ENCODE measurements at places on chromosomes 6 and 20.

GRCh38 chr20:57395111-57395966, 4.1 kb downstream of the RBM38 start:
- DNase-seq = no peak

DNA sequence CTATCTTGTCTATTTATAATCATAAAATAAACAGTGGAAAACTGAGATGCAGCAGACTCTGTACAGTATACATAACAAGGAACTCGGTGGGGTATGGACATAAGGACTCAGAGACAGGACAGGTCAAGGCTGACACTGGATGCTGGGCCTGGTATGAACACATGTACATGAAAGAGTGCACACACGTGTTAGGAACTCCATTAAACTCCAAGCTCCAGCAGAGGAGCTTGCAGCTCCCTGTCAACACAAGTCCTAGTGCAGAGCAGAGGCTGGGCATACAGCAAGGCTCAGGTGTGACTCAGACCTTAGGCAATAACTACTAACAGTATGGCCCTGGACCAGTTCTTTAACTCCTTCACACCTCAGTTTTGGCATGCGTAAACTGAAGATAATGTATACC, 17.1 kb downstream of the NAPB start:
- DNase-seq = no peak

GRCh38 chr20:62918831-62919230, 7.5 kb downstream of the DIDO1 start:
- DNase-seq = no peak

DNA sequence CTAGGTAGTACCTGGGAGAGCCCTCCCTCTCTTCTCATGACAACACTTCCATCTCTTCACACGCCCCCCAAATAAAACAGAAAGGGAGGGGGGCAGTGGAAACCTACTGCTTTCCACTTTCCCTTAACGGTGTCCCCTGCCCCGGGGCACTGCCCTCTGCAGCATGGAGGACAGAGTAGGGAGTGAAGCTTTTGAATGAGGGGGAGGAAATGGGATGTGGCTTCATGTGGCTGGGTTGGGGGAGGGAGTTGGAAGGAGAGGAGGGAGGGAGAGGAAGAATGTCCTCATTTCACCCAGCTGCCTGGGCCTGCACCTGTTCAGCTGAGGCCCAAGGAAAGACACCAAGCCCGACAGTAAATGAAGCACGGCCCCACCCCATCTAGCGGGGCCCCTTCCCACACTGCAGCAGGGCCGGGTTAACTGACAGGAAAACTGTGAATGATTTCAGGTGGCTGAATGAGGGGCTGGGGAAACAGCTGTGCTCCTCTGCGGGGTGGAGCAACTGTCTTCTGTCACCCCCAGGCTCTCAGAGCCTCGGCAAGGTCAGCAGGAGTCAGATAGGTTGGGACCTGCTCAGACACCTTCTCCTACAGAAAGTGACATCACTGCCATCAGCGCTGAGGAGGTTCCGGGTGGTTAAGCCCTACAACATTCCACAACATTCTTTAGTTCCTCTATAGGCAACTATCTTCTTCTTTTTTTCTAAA, 40.0 kb upstream of the TAF8 start:
- no peak for DNase-seq

- no peak for DNase-seq
These were observed 34.5 kb upstream of the CST7 start for GRCh38 chr20:24914388-24915241.

DNA sequence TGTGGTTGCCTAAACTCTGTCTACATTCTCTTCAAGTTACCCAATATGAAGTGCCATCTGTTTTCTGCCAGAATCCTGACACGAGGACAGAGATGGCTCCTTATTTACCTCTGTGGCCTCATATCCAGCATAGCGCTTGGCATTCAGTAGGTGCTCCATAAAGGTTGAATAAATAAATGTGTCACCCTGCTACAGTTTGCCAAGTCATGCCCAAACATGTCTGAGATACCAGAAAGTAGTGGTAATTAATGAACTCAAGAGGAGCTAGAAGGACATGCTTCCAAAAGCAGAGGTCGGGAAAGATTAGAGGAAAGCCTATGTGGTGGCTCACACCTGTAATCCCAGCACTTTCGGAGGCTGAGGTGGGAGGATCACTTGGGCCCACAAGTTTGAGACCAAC, 30.9 kb upstream of the E2F3 start:
- no peak for DNase-seq

DNA sequence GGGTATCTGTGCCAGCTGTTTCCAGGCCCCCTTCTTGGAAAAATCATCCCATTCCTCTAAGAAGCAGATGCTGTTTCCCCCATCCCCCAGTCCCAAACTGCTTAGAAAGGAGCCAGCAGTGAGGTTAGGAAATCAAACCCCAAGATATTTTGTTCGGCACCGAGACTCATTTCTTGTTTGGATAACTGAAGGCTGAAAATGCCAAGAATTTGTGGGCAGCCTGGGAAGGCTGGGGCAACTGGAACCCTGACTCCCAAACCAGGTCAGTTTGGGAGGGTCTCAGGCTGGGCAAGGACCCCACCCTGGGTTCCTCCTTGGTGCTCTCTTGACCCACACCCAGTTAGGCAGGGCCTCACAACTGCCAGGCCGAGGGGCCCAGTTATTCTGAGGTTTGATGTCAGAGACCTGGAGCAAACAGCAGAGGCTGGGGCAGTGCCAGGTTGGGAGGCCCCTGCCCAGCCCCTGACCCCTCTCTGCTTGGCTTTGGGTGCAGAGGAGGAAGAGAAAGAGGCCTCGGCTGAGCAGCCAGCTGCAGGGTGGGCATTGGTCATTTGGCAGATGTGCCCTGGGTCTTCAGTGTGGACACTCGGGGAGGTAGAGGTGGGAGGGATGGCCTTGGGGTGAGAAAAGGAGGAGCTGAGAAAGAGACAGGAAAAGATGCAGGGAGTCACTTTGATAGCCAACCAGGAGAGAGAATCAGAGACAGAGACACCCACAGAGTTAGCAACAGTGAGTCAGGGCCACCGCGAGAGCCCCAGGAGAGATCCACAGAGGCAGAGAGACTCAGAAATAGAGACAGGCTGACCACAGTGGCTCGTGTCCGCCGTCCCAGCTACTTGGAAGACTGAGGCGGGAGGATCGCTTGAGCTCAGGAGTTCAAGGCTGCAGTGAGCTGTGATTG, 5.0 kb downstream of the ANGPT4 start:
- no peak for DNase-seq

- no peak for DNase-seq
These were observed 18.7 kb upstream of the PXDC1 start for GRCh38 chr6:3770023-3770720.

DNA sequence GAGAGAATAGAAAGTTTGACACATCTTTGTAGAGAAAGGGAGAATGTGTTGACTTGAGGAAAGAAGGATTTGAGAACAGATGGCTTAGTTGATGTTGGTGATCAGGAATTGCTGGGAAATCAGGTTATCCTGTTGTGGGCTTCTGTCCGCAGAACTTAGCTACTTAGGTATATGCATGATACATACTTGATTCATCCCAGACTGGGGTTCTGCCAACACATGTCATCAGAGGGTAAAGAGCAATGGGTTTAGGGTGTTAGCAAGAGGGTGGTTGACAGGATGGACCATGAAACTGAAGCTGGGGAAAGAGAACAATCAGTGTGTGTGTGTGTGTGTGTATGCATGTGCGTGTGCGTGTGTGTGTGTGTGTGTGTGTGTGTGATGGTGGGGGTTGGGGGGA, 50.6 kb upstream of the NELFCD start:
- no peak for DNase-seq

- no peak for DNase-seq
These were observed 13.7 kb downstream of the C20orf96 start for GRCh38 chr20:276620-277495.

GRCh38 chr6:155706341-155706740, 250.7 kb upstream of the NOX3 start:
- no peak for DNase-seq

DNA sequence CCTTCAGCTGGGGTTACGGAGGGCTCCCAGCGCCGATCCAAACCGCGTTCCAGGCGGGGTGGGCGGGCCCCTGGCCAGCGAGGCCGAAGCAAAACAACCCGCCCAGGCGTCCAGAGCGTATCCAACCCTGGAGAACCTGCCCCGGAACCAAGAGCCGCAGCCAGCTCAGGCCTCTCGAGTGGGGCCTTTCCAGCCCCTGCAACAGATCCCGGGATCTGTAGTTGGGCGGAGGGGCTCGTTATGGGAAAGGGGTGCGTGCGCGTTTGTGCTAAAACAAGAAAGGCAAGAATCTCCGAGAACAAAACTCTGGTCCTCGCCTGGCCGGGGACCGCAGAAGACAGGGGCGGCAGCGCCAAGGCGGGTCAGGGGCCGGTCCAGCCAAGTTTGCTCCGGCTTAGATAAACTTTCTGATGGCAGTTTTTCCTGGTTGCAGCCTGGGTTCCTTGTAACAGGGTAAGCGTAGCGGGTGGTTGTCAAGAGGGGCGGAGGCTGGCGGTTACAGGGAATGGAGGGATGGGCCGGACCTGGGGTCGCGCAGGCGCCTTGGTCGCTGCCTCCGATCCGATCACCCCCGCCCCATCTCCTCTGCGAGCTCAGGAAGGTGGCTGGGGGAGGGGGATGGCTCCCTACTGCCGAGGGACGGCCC, 448 bp upstream of the RIN2 start:
- no peak for DNase-seq

DNA sequence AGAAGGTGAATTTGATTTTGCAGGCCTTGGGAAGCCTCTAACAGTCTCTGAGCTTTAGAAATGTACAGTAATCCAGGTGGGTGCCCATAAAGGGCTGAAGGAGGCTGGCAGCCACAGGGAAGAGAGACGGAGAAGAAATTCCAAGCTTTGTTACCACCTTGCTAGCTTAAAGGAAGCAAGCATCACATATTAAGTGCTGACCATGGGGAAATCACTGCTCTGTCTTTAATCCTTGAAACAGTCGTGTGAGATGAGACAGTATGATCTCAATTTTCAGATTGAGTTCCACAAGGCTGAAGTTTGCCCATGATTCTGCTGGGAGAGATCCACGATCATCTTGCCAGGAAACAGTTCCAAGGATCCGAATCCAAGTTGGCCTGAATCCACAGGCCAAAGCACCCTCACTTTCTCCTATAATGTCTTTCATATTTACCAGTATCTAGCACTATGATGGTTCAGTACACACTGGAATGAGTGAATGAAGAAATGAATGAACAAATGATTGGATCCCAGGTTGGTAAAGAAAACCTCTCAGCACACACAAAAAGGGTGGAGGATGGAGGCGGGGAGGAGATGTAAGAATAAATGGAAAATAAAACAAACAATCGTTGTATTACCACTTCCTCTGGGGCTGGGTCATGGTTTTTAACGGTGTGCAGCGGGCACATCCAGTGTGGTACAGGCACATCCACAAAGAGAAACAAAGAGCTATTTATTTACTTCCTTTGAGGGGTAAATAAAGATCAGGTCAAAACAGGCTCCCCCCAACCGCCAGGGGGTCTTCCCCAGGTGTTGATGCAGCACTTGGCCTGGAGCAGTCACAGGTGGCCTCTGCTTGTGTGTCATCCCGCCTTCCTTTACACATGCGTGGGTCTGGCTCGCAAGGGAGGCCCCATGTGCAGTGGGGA, 28.2 kb upstream of the TAF8 start:
- DNase-seq = peak; percentile 40

DNA sequence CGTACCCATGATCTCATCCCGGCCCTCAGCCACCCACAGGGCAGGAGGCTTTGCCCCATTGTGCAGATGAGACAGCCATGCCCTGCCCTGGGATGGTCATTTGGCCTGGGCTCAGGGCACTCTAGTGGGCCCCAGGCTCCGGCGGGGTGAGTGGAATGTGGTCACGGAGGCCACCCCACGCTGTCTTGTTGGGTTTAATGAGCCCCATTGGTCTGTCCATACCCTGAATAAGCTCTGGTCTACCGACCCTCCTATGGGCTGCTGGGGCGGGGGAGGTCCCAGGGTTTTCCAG, 50.6 kb downstream of the FGD2 start:
- no peak for DNase-seq

GRCh38 chr6:37481711-37482605, 17.7 kb downstream of the CCDC167 start:
- no peak for DNase-seq

- DNase-seq = no peak
These were observed 52.9 kb upstream of the FABP7 start for GRCh38 chr6:122726649-122727048.

- no peak for DNase-seq
These were observed 4.8 kb downstream of the TAF4 start for GRCh38 chr20:62060631-62061541.

DNA sequence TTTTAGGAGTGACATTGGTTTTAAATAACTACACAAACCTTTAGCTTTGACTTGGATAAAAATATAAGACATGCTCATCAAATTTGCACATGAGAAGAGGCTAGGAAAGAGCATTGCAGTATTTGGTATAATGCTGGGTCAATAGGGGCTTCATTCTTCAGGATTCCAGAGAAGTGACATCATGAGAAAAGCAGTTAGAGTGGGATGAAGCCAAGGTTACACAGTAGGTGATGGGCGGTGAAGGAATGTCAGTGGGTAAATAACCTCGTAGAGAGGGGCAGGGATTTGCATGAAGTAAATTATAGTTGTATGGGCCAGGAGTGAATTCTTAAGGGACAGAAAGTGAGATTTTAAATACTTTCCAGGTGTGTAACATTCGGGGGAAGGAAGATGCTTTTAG, 216.2 kb downstream of the RFPL4B start:
- no peak for DNase-seq

DNA sequence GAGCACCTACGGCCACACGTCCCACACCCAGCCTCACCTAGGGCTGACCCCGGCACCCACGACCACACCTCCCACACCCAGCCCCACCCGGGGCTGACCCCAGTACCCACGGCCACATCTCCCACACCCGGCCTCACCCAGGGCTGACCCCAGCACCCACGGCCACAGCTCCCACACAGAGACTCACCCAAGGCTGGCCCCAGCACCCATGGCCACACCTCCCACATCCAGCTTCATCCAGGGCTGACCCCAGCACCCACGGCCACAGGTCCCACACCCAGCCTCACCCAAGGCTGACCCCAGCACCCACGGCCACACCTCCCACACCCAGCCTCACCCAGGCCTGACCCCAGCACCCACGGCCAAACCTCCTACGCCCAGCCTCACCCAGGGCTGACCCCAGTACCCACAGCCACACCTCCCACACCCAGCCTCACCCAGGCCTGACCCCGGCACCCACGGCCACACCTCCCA, 36.7 kb downstream of the NINL start:
- DNase-seq = no peak

- DNase-seq = no peak
These were observed 207.1 kb downstream of the NFATC2 start for GRCh38 chr20:51335329-51335841.

DNA sequence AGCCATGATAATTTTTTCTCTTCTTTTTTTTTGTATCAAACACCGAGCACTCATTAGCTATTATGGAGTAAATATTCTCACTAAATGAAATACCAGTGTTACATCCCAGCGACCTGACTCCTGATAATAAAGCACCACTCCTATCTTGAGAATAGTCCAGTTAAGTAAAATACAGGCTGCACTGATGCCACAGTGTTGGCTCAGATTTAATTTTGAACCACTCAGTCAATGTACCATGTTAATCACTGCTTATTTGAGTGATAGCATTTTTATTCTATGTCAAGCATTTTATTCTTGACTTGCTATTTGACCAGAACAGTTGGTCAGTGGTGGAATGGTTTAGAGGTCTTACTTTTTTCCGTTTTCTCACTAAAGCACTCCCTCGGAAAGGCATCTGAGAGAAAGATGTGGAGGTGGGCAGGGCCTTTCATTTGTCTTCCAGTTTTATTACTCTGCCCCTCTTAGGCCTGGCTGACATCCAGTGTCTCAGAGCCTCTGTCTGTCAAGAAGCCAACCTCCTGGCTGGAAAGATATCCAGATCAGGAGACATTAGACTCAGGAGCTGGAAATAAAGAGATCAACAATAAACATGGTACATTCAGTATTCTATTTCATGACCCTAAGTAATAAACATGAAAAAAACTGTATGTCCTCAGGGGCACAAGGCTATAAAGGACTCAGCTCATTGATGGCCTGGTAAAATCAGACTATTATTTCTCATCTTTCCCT, 457.8 kb downstream of the EPM2A start:
- no peak for DNase-seq
